Cardiac muscle cell (in vitro differentiated cells and primary cell): ENCODE measurements at places on chromosomes 7 and 10. TPM values are rescaled to one million over a fixed set of nuclear protein-coding genes. Genes with fewer than 3 reads are reported as not detected.

The PI4K2A gene
- 15.8 and 20.1 TPM in 2 replicates for polyA plus RNA-seq

The IKZF1 gene
- 0.19 TPM in 1 of 2 replicates, not detected in the other for polyA plus RNA-seq

The TCERG1L gene
- 0.12 and 1.9 TPM in 2 replicates for polyA plus RNA-seq

DNA sequence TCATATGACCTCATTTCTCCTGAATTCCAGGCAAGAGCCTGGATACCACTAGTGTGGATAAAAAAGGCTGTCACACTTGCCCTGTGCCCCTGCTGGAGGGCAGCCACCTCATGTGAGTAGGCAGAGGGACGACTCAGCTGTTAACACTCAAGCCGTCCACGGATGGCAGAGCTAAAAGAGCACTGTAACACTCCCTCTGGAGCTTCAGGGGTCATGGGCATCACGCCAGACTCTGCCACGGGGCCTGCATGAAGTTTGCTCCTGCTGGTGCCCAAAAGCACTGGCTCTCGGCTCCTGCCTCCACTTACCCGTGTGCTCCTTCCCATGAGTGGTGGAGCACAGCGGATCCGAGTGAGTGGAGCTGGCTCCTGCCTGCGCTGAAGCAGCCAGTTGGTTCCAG lies 919.8 kb upstream of the C7orf33 start:
- no peak for DNase-seq

GRCh38 chr7:4017785-4018184 lies 664.3 kb upstream of the FOXK1 start:
- no peak for DNase-seq

The CDNF gene
- polyA plus RNA-seq = 1.4 and 2.9 TPM in 2 replicates

DNA sequence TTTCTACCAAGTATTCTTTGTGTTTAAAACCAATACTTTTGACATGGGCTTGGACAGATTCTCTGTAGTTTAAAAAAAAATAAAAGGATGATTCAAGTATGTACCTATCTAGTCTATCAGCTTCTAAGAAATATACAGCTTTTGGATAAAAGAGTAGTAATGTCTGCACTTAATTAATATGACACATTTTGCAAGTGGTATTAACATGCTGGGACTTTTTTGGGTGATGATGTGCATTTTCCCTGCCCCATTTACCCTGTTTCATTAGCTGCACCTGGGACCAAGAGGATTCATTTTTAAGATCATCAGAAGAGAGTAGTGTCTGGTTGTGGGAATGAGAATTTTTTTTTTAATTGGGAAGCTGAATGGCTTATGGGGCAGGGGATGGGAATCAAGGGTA lies 236.2 kb upstream of the KLF14 start:
- no peak for DNase-seq

DNA sequence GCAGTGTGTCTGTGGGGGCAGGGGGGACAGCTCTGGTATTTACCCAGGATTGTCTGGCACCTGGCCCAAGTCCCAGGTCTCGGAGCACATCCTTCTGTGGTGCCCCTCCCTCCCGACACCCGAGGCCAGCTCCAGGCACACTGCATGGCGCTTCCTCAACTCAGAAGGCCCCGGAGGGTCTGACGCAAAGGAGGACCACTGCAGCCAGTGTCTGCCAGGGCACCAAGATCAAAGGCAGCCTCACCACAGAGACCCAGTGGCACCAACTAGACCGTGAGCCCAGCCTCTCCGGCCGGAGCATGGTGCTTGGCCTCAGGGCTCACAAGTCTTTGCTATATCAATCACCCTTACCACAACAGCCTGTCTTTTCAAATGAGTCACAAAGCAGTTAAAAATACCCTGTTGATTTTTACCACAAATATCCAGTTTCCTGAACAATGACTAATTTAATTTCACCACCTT lies 99.3 kb upstream of the DDC start:
- no peak for DNase-seq

The SCIN gene
- polyA plus RNA-seq = 0.02 TPM in 1 of 2 replicates, not detected in the other

DNA sequence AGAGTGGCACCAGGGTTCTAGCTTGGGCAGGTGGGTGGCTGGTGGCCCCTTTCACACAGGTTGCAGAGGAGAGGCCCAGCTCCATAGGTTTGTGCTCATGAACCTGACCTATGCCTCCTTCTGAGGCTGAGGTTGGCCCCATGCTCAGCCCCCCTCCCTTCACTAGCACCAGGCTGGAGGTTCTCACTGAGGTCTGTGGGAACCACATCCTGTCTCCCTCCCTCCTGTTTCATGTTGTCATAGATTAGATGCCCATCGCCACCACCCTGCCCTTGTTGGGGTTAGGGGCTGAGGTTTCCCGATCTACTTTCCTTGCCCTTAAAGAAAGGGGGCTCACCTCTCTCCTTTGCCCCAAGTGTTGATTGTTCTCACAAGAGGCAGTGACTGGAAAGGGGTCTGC lies 14.7 kb downstream of the NEUROG3 start:
- DNase-seq = no peak
